Right ventricle myocardium inferior (tissue), 1 donor: ENCODE measurements at places on chromosomes 5 and 9. TPM values are rescaled to one million over a fixed set of nuclear protein-coding genes. Genes with fewer than 3 reads are reported as not detected.

DNA sequence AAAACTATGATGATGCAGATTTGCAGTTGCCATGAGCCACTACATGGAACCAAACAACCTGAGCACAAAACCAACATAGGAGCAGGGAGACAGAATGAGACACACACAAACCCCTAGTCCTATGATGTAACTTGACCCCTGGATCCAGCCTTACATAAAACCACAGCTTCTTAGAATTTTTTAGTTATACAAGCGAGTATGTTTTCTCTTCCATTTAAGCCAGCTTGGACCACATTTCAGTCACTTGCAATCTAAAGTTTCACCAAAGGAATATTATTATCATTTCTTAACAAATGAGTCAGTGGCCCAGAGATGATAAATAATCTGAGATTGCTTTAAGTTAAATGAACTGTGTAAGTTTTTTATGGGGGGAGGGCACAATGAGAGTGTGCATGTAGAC, 6.8 kb downstream of the SPOCK1 start:
- DNase-seq = no peak

The MEIKIN gene
- not detected for total RNA-seq

The SLC12A2 gene
- total RNA-seq = 10.7 TPM

- DNase-seq = no peak
Observed at GRCh38 chr5:50807661-50808060, 141.2 kb downstream of the PARP8 start.

The FBP2 gene
- total RNA-seq = 0.54 TPM
